ENCODE measurements at places on chromosomes 1 and 21.

GRCh38 chr1:35451125-35451528, 106.1 kb downstream of the KIAA0319L start:
- DNase-seq, result peak; percentile 47

GRCh38 chr1:59146651-59147358, 150.1 kb upstream of the FGGY start:
- no peak for DNase-seq

- DNase-seq, result no peak
Observed at GRCh38 chr1:195604287-195604686, 1004.0 kb downstream of the KCNT2 start.

DNA sequence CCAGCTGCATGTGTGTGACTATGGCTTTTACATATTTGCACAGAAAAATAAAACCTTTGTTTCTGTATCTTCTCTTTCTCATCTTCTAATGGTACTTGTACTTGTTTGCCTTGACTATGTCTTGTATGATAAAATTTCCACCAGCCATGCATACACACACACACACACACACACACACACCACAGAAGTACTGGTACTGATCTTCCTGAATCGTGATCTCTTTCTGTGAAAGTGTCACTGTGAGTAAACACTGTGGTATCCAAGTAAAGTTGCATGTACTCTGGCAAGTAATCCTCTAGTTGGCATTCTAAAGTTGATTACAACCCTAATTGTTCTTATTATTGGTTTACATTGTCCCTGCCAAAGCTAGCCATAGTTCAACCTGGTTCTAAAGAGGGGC, 176.7 kb downstream of the CRB1 start:
- no peak for DNase-seq
